ENCODE measurements at places on chromosomes 13 and 19.

DNA sequence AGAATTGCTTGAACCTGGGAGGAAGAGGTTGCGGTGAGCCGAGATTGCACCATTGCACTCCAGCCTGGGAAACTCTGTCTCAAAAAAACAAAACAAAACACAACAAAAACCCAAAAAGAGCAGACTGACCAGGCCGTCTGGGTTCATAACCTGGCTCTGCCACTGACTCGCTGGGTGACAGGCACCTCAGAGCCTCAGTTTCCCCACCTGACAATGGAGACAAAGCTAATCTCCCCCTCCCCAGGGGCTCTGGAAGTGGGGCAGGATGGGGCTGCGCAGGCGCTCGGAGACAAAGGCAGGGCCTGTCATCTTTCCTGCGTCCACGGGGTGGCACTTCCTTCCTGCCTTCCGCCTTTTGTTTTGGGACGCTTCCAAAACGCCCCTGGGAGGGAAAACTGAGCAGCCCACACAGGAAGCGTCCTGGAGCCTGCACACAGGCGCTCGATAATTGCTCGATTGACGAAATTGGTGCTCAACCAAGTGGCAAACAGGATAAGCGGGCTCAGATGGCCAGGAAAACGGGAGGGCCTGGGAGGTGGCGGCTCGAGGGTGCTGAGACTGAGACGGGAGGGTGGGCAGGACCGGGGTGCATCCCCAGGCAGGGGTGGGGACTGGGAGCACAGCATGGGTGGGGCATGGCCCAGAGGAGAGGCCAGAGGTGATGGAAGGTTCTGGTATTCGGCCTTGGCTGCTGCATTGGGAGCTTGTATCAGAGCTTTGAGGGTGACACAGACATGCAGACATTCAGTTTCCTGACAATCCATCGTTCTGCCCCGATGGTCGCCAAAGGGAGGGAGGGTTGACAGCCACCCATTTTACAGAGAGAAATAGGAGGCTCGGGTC is 17.8 kb downstream of the SPC24 start:
- DNase-seq: peak; percentile 10

- no peak for DNase-seq
Measured at GRCh38 chr19:8481616-8482015, 20.8 kb downstream of the PRAM1 start.

GRCh38 chr19:16373532-16373931 is 48.9 kb downstream of the KLF2 start:
- no peak for DNase-seq

DNA sequence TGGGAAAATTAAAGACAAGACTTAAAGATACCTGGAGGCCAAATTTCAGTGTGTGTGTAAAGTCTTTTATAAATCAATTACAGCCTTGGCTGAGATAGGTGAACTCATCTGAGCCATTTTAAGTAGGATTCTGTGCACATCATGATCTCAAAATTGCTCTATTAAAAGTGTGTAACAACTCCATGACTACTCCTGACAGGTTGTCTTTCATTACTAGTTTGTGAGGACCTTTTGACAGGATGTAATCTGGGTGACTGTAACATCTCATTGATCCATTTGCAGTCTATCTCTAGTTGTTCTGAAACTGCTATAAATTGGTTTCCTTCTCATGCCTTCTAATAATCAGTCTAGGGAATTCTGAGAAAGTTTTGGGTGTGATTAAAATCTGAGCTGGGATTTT is 753.3 kb downstream of the SLITRK5 start:
- no peak for DNase-seq

DNA sequence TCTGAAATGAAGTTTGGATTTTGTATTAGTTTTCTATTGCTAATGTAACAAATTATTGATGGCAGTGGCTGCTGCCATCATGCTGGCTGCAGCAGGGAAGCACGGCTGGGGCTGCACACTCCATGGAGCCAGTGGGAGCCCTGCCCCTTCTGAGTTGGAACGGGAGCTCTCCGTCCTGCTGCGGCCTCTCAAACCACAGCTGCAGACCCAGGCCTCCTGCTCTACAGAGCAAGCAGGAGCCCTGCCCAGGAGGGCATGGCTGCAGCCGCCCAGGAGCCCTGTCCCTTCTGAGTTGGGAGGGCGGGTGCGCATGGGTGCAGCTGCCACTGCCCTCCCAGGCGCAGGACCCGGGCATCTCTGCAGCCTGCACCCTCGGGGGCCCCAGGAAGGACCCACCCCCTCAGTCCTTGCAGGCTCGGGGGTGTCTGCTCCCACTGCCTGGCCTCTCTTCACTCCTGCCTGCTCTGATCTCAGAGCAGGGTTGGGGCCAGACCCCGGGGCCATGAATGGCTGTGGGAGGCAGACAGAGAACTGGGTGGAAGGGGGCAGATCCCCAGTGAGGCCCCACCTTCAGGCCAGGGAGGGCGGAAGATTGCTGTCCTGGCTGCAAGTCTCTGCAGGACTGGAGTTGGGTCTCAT is 21.0 kb upstream of the ESD start:
- DNase-seq: no peak
